ENCODE measurements at places on chromosomes 7 and 10.

DNA sequence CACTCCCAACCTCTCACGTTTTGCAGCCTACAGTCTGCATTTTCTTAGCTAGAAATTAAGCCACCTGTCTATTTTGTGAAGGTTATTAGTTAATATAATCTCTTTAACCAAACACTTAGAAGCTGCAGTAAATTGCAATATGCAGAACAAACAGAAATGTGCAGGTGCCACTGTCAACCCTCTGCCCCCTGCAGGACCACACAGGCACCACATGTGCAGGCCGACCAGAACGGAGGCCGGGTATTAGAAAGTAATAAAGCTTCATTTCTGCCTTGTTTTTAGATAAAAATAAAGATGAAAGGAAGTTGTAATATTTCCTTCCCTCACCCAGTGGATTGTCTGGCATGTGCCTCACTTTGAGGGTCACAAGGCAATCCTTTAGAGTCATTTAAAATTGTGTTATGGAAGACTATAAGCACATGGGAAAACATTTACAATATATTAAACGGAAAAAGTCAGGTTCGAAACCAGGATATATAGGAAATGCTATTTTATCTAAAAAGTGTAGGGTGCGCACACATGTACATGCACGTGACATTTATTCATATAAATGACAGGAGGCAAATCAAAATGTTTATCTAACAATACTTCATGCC is 158.2 kb downstream of the ARHGAP12 start:
- no peak for DNase-seq

DNA sequence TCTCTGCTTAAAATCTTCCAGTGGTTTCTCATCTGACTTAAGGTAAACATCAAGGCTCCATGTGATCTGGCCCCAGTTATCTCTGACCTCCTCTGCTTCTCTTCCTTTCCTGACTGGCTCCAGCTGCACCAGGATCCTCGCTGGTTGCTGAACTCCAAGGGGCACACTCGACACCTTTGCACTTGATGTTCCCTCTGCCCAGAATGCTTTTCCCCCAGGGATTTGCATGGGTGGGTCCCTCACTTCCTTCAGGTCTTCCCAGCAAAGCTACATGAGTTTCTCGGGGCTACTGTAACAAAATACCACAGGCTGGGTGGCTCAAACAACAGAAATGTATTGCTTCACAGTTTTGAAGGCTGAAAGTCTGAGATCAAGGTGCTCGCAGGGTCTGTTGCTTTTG is 166.0 kb upstream of the CDCA7L start:
- no peak for DNase-seq

DNA sequence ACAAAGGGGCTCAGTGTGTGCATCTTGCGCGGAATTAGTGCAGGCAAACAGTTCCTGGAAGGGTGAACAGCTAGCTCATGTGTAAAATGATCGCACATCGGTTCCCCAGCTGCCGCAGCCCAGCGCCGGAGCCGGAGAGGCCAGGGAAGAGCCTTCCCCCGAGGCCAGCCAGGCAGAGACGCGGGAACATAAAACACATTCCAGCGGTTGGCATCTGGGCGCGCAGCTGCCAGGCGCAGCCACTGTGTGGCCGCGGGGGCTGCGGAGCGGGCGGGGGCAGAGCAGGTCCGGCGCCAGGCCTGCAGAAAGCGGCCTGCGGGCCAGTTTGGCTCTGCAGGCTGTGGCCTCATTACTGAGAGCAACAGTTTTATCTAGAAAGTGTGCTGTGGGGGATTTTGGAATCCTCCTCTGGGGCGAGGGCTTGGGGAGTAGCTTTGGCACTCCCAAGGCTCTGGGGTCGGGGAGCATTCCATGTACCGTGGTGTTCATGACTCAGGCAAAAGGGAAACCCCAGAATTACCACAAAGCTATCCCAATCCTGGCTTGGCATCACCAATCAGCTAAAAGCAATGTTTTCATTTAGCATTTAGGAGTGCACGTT is 74.3 kb downstream of the SAMD9 start:
- no peak for DNase-seq

DNA sequence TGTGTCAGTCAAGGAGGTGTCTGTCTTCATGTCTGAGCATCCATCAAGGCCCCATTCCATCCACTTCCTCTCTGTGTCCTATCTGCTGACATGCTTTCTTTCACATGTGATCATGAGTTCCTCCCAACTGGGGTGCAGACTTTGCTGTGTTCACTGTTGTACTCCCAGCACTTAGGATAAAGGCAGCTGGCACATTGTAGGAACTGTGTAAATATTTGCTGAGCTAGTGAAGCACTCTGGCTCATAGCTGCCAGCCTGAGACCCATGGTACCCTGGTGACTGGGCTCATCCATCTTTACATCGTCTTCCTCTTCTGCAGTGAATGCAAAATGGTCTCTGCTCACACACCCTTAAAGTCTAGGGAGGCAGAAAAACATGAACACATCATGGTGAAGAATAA is 242.2 kb upstream of the IGFBP3 start:
- DNase-seq: no peak

- no peak for DNase-seq
These were observed 260.9 kb upstream of the FZD8 start for GRCh38 chr10:35903021-35903420.

DNA sequence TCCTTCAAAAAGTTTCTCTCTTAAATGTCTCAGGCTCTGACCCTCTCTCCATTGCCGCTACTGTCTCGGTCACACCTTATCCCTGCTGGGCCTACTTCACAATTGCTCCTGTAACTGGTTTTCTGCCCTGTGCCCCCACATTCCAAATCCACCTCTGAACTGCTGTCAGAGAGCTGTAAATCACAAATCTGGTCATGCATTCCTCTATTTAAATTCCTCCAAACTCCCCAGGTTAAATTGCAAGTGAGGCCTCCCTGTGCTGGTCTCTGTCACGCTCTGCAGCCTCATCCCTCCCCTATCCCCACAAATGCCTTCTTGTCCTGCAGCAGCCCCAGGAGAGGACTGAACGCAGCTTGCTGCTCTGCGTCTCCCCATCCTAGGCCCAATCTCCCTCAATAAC is 40.4 kb upstream of the CDCA7L start:
- DNase-seq: no peak

DNA sequence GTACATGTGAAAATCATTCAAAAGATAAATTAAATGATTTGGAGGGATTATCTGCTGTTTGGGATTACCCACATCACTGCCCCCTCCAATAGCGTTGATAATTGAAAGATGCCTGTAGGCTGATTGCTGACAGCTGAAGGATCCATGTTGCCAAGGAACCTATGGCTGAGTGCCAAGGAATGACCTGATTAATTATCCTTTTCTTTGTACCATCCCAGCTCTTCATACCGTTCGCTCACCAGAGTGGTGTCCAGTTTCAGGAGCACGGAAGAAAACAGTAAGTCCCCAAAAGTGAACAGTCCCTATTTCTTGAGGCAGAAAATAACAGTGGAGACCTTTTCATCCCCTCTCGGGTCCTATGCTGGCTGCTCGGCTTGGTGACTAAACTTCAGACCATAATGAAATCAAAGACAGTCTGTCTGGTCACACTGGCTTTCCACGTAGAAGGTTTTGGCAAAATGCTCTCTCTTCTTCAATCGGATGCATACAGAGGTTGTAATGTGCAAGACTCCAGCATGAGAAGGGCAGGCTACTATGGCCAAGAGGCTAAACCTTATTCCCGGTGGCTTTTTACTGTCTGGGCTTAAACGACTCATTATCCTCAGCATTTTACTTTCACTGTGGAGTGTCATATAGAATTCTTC is 108.8 kb downstream of the SPAG6 start:
- DNase-seq: no peak

GRCh38 chr10:111089293-111089692 is 12.5 kb downstream of the ADRA2A start:
- DNase-seq: no peak

DNA sequence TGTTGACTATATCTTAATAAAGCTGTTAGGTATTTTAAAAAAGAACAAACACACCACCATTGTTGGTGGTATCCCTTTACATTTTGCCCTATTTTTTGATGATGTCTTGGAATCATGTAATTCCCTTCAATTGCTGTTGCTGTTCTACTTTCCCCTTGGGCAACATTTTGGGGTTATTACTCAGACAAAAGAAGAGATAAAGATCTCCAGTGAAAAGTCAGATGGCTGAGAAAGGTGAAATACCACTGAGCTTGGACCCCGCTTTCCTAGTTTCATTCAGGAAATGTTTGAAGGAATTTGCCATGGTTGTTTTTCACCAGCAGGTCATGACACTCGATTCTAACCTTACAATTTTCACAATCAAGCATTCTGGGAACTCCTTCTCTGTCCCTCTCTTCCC is 84.6 kb downstream of the MACC1 start:
- DNase-seq: no peak

GRCh38 chr7:103691291-103691690 is 245.3 kb upstream of the SLC26A5 start:
- DNase-seq: no peak

DNA sequence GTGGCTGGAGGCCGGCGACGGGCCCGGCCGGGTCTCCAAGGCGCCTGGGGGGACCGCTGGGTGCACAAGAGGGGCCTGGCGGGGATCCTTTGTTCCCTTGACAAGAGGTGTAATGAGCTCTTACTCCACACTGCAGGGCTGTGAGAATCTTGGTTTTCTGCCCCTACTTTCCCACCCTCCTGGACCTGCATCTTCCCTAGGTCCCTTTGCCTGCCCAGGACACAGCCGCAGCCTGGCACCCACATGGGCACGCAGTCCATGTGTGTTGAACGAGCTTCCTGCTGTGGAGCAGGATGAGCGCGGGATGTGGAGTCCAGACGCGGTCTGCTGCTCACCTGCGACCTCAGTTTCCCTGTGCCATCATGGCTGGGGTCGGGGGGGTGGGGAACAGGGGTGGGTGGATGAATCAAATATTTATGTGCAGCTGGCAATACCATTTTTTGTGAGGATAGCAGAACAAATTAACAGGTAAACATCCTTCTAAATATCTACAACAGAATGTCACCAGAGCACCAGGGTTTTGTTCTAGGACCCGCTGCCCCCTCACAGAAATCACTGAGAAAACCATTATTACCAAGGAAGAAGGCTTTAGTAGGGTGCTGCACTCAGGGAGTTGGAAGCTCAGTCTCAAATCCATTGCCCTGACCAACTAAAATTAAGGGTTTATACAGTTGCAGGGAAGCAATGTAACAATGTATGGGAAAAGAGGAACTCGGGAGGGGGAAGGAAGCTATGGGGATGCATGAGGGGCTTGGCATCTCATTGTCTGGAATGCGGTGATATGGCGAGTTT is 474 bp upstream of the NSMCE4A start:
- no peak for DNase-seq

GRCh38 chr7:69692611-69693010 is 94.3 kb downstream of the AUTS2 start:
- DNase-seq: no peak

- DNase-seq: no peak
These were observed 122.1 kb downstream of the EGFR start for GRCh38 chr7:55140941-55141278.

DNA sequence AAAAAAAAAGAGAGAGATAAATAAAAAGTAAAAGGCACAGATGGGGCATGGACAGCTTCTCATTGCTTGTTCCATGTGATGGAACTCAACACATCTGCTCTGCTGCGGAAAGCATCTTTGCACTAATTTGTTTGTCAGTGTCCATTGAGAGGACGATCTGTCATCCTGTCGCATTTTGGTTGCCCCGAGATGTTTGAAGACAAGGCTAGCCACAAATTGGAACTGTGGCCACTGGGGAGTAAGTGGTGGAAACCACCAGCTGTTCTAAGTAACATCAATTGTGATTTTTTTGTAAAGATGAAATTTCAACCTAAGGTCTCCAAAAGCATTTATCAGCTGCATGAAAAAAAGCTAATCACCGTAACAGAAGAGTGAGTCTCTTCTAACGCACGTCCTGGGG is 312.7 kb downstream of the ADARB2 start:
- no peak for DNase-seq

GRCh38 chr7:101795461-101795860 is 22.0 kb upstream of the CUX1 start:
- no peak for DNase-seq

- no peak for DNase-seq
These were observed 114.2 kb upstream of the DGKB start for GRCh38 chr7:15016766-15017165.

- no peak for DNase-seq
These were observed 15.0 kb downstream of the RET start for GRCh38 chr10:43091846-43092245.

DNA sequence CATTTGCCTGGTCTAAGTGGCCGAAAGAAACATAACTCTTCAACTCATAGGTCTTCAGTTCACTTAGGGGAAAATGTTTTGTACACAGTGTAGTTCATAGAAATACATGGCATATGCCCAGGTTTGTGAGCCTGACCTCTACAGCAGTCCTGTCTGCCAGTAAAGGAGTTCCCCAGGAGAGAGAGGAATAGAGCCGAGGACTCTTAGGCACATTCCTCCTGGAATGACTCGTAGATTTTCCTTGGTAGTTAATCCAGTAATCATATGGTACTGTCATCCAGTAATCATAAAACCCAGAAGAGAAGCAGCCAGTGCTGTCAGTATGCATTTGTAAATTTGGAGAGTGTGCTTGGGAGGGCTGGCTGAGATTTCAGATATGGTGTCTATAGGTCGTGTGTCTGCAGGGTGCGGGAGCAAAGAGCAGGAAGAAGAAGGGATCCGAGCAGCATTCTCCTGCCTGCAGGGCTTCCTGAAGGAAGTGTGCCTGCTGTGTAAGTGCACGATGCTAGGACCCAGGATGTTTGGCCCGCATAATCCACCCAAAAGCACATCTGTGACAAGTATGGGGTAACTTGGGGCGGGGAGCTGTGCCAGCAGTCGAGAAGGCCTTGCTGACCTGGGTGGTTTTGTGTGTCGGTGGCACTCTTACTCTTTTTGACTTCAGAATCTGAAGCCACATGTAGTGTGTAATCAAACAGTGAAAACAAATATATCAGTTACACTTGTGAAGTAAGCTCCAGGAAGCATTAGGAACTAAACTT is 13.9 kb downstream of the EIF4H start:
- DNase-seq: no peak

- no peak for DNase-seq
These were observed 18.4 kb downstream of the PPIA start for GRCh38 chr7:44814919-44815318.

Measured in SW480 (cell line).